Esophagus muscularis mucosa (tissue), 4 donors: ENCODE measurements at places on chromosomes 13 and 19.

DNA sequence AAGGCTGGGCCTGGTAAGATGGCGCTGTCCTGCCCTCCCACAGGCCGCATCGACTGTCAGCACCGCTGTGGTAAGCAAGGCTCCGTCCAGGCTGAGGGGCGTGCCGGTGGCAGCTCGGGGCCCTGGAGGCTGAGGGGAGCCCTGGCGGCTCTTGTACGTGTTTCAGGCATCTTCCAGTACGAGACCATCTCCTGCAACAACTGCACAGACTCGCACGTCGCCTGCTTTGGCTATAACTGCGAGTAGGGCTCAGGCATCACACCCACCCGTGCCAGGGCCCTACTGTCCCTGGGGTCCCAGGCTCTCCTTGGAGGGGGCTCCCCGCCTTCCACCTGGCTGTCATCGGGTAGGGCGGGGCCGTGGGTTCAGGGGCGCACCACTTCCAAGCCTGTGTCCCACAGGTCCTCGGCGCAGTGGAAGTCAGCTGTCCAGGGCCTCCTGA is 1.2 kb downstream of the IZUMO4 start:
- DNase-seq: no peak

DNA sequence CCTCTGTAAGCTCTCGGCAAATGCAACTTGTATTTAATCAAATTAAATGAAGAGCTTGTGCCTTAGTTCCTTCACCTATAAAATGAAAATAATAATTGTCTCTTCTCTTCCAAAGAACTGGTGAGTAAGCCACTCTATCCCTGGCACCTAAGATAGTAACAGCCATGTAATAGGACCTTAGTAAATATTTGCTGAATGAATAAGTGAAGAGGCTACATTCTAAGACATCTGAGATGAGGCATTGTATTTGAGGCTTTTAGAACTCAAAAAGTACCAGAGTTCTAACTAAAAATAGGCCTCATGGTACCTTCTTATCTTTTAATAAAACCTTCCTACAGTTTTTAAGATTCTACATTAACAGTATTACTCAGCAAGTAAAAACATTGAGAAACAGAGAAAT is 17.3 kb upstream of the DCLK1 start:
- DNase-seq: no peak

- no peak for DNase-seq
Measured at GRCh38 chr13:51370811-51371210, 31.3 kb downstream of the SERPINE3 start.

DNA sequence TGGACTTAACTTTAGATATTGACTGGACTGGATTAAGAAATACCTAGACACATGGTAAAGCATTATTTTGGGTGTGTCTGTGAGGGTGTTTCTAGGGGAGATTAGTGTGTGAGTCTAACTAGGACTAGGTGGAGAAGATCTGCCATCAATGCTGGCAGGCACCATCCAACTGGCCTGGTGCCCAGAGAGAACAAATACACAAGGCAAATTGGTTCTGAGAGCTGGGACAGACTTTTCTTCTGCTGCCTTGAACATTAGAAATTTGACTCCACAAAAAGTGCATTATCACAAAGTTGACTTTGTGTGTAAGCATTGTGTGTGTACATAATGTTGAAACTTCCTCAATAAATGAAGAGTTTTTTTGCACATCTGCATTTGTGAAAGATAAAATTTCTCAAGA is 522.1 kb downstream of the SUCLA2 start:
- no peak for DNase-seq

DNA sequence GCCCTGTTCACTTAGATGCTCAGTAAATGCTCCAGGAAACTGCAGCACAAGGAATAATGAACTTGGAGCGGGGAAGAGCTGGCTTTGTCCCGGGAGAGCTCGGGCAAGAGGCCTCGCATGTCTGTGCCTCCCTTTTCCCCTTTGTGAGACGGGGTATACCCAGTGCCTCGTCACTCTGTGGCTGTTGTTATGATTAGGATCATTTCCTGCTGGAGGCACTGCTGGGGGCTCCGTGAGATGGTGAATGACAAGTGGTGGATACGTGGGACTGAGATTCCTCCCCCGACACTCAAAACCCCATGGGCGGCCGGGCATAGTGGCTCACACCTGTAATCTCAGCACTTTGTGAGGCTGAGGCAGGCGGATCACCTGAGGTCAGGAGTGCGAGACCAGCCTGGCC is 1.1 kb upstream of the PLVAP start:
- no peak for DNase-seq

- DNase-seq: no peak
Measured at GRCh38 chr19:44111910-44112463, 1.2 kb upstream of the ZNF225 start.

- no peak for DNase-seq
Measured at GRCh38 chr19:9165261-9165660, 13.5 kb upstream of the OR7D2 start.
